ENCODE measurements at places on chromosomes 3 and 15. TPM values are rescaled to one million over a fixed set of nuclear protein-coding genes. Genes with fewer than 3 reads are reported as not detected.

DNA sequence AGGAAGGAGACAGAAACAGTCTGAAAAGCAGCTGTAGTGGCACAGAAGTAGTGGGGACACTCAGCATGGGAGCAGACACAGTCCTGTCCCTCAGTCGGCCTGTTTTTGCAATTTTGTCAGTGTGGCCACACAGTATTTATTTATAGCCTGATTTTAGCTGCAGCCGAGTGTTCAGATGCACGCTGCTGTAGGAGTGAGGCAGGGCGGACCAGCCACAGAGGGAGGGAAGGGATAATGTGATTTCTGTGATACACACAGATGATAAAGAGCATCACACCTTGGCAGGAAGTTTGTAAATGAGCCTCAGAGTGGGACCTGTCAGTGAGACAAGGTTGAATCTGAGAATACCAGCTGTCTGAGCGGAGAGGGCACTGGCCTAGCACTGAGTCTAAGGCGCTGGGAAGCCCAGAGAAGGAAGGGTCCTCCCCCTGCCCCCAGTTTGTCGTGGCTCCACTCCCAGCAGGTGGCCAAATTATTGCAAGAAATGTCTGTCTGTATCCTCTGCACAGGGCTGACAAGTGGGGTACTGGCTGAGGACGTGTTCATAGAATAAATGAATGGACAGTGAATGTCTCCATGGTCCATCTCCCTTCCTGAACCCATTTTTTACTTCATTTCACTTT, 3.8 kb downstream of the PSTPIP1 start:
- no peak for DNase-seq

CPN2 gene
- not detected for total RNA-seq

DNA sequence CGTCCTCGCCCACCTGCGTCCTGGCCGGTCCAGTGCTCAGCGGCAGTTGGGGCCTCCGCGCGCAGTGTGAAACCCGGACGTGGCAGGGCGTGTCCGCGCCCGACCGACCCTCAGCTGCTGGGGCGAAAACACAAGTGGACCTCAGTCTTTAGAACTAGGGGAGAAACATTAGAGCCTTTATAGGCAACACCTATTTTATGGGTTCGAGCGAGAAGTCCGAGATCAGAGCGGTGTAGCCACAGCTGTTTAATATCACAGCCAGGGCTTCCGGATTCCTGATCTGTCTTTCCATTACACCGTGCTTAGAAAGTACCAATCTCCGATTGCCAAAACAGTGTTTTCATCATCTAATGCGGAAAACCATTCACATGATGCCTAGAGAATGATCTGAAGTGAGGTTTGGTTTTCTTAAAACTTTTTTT, 506 bp downstream of the RAD51 start:
- no peak for DNase-seq

TMEM44 gene
- total RNA-seq: 31.8 TPM

CCDC54 gene
- not detected for total RNA-seq

DNA sequence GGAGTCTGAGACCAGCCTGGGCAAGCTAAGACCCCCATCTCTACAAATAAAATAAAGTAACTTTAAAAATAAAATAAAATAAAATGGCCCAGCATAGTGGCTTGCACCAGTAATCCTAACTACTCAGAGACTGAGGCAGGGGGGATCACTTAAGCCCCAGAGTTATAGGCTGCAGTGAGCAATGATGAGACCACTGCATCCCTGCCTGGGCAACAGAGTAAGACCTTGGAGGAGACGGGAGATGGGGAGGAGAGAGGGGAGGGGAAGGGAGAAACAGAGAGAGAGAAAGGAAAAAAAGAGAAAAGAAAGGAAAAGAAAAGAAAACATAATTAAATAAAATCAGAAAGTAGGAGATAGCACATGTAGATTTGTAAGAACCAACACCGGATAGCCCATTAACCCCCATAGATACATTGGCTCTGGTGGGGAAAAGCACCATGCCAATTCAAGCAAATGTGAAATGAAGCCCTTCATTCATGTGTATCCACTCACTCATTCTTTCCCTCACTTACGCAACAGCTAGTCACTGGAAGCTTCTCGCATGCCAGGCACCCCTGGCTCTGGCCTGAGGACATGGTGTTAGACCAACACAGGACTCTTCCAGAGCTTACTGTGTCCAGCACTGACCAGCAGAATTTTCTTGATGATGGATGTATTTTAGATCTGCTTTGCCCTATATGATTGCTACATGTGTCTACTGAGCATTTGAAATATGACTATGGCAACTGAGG, 183.2 kb downstream of the MAGI1 start:
- DNase-seq: no peak

EFCAB12 gene
- total RNA-seq: 0.41 TPM

GRCh38 chr15:67202091-67202490, 52.4 kb downstream of the AAGAB start:
- no peak for DNase-seq

DNA sequence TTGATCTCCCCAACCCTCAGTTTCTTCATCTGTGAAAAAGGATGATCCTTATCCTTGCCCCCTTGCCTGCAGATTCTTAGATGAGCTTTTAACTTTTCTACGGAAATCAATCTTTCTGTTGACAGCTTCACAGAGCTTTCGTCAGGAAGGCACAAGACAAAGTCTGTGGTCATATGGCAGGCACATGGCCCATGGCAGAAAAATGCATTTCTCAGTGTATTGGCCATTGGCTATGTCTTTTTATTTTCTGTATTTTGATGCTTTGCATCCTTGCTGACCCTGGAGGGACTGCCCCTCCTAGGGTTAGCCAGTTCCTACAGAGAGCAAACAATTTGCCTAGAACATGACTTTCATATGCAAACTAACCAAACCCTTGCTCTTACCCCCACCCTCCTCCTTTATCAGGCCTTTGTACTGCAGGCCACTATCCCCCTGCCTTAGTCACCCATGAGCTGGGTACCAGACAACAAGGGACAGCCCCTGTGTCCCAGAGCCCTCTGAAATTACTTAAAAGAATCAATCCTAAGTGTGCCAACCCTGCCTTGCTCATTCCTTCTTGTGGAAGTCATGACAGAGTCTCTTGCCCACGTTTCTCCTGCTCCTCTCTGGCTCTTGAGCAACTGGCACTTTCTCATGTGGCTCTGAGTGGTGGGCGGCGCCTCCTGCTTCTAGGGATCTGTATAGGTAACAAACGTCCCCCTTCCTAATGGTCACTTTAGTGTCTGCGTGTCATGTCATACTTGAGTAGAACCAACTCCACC, 24.1 kb upstream of the NOX5 start:
- DNase-seq: no peak

CYP1A1 gene
- total RNA-seq: 0.41 TPM

PLCB2 gene
- total RNA-seq: 4.1 TPM

- no peak for DNase-seq
These were observed 30.4 kb upstream of the TRA2B start for GRCh38 chr3:185968168-185968567.

- DNase-seq: no peak
These were observed 23.5 kb downstream of the DRD3 start for GRCh38 chr3:114155370-114155821.

GOLGA8G gene
- total RNA-seq: not detected

POLG gene
- total RNA-seq: 39.1 TPM

DNA sequence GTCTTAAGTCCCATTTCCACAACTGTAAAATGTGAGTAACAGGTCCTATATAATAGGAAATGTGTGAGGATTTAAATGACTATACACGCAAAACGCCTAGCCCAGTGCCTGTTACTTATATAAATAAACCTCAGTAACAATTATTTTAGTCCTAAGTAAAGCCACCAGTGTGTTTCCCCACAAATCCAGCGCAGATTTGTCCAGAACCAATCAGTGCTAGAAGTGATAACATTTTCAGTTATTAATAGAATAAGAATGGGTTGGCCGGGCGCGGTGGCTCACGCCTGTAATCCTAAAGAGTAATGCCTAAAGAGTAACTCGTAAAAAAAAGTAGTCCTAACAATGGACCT, 561 bp downstream of the RPAP1 start:
- no peak for DNase-seq

DNA sequence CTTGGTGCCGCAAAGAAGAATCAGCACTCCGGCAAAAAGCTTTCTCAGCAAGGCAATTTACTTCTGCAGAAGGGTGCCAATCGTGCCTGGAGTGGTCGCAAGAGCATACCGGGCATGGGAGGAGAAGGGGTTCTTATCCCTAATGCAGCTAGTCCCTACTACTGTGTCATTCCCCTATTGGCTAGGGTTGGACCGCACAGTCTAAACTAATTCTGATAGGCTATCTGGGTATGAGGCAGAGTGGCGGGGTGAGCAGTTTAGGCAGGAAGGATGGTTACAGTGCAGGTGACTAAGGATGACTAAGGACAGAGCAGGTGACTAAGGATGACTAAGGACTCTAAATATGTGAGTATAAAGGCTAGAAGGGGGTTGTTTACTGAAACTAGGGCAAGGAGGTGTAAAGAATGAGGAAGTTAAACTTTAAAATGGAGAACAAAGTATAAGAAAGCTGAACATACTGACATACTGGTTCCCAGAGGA, 52.9 kb downstream of the PGBD4 start:
- DNase-seq: no peak

DNA sequence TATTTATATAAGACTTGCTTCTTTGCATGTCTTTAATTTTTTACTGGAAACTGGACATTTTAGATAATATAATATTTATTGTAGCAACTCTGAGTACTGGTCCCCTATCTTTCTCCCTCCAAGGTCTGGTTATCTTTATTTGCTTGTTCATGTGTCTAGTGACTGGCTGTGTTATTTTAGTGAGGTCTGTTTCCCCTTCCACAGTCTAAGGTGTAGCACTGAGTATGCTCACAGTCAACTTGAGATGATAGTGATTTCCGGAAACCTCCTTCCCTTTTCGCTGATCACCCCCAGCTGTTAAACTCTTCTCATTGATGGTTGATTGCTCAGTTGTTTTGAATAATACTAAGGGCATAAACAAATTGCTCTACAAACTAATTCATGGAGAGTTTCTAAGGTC, 37.0 kb downstream of the PCNP start:
- DNase-seq: no peak

GRCh38 chr15:76584868-76585575, 248.4 kb downstream of the ISL2 start:
- DNase-seq: no peak

DNA sequence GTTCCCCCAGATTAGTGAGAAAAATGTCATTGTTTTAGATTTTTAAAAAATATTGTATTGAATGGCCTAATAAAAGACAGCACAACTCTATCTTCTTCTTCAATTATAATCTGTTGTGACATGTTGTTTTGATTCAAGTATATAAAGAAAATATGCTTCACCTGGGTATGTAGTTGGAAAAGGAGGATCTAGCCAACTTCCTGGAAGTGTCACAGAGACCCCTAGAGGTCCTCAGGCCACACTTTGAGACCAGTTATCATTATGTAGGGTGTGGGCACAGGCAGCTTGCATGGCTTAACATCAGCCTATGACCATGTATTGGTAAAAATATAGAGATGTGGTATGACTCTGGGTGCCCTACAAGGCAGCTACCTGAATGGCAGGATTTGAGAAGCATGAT, 14.7 kb upstream of the RYR3 start:
- DNase-seq: no peak

- DNase-seq: no peak
These were observed 51.2 kb upstream of the ICE2 start for GRCh38 chr15:60530168-60530567.

- no peak for DNase-seq
These were observed 313.7 kb downstream of the GAP43 start for GRCh38 chr3:115937054-115937453.

DNA sequence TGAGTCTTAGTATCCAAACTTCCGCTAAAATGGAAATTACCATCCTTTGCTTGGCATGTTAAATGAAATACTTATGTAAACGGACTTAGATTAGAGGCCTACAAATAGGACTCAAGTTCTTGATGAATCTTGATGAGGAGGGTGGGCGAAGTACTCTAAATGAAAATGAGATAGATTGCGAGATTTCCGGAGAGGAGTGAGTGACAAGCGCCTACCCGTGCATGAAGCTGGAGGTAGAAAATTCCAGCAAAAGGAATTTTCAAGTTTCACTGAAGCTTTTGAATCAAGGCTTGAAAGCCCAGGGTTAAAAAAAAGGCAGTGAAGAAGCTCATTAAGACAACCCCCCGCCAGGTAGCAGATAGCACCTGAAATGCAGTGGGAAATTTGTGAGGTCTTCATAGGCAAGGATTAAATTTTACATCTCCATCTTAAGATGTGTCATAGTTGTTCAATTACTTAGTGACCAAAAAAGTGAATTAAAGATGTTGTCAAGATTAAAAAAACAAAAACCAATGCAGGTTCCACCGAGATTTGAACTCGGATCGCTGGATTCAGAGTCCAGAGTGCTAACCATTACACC, 655 bp upstream of the RAB11A start:
- no peak for DNase-seq

TWF2 gene
- 24.5 TPM for total RNA-seq

DNA sequence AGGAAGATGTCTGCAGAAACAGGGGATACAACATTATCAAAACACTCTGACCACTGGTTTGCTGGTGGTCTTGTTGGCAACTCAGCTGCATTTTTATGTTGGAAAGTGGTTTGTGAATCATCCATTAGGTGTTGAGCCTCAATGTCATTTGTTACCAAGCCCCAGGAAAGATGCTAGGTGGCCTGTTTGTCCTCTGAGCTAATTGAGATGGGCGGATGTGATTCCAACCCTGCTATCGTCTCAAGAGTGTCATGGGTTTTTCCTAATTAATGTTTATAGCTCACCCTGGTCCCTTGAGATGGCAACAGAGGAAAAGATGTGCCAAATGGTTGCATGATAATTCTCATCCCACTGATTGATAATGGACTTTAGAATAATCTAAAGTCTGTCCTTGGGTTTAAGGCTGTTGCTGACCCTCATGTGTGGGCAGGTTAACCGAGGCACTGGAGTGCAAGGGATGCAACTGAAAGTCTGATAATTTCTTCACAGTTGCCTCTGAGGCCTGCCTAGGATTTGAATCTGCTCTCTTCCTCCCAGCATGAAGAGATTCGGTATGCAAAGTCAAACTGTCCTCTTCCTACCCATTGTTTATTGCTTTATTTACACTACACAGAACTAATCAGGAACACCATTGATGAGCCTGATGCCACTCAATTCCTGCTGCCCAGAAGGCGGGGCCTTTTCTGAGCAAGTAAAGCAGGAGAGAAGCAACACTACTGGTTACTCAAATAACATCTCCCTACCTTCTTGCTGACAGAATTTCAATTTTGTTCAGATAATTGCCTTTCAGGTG, 166.2 kb upstream of the TBC1D5 start:
- DNase-seq: no peak

DNA sequence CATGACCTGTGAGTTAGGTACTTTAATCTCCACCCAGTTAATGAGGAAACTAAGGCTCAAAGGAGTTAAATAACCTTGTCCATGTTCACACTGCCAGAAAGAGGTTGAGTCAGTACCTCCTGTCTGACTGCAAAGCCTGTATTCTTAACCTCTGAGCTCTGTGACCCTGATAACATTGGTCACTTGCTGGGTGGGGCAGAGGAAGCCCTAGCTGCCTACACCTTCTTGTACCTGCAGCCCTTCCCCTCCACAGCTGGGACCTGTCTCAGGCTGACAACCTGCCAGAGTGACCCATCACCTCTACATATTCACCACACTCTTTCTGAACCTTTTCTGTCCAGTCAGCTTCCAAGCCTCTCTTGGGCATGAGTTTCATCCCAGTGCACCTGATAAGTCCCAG, 106.1 kb upstream of the HES1 start:
- DNase-seq: no peak

SGO1 gene
- total RNA-seq: 1.6 TPM

GRCh38 chr3:153159771-153160397, 2.1 kb upstream of the RAP2B start:
- DNase-seq: no peak

GRCh38 chr3:15325228-15325627, 7.2 kb downstream of the SH3BP5 start:
- no peak for DNase-seq

BCL2A1 gene
- total RNA-seq: 0.82 TPM
